ENCODE measurements at places on chromosomes 1 and 21. TPM values are rescaled to one million over a fixed set of nuclear protein-coding genes. Genes with fewer than 3 reads are reported as not detected.

Gene VSIG8
- not detected for total RNA-seq

Gene HFM1
- total RNA-seq, result 0.29 TPM

GRCh38 chr1:119646521-119647227 is 1.4 kb downstream of the ZNF697 start:
- H3K27ac ChIP-seq, result no peak overlapping the region
- H3K4me3 ChIP-seq, result no peak overlapping the region
- DNase-seq, result no peak
- no peaks in the 10 kb centered on the region for H3K36me3 ChIP-seq
- H3K4me1 ChIP-seq, result peaks cover 11% of the 10 kb centered on the region

- peaks cover 33% of the 10 kb centered on the region for H3K36me3 ChIP-seq
- H3K27me3 ChIP-seq, result no peaks in the 10 kb centered on the region
- DNase-seq, result peak; percentile 66
- peaks cover 53% of the 10 kb centered on the region for H3K4me1 ChIP-seq
These were observed at the start of gene RALGPS2 for GRCh38 chr1:178724728-178725465. TSS of gene RALGPS2 (plus strand) at chr1:178725244. CDS start at chr1:178776765, 51,521 bp downstream.

GRCh38 chr1:173175514-173176145 is 31.5 kb downstream of the TNFSF4 start:
- peak overlapping the region; percentile 4 for H3K27ac ChIP-seq
- no peaks in the 10 kb centered on the region for H3K27me3 ChIP-seq
- H3K4me1 ChIP-seq, result peaks cover 12% of the 10 kb centered on the region
- peaks cover 11% of the 10 kb centered on the region for H3K36me3 ChIP-seq
- no peak for DNase-seq

DNA sequence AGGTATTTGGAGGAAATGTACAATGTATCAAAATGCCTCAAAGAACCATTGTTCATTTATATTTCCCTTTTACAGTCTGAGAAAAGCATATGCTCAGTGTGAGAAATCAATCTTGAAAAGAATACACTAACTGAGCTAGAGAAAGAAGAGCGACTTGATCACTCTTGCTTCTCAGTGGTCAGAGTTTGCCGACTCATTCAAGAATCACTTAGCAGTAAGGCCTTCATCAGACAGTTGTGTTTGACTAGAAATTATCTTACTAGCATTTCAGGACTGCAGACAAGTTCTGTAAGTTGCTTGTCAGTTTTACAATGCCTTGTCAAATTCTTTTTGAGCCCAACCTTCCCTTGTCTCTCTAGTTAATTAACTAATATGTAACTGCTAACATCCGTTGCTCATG is 12.9 kb downstream of the RGS18 start:
- no peaks in the 10 kb centered on the region for H3K36me3 ChIP-seq
- no peaks in the 10 kb centered on the region for H3K27me3 ChIP-seq
- H3K4me3 ChIP-seq, result no peak overlapping the region
- no peak overlapping the region for H3K27ac ChIP-seq

- H3K4me1 ChIP-seq, result no peaks in the 10 kb centered on the region
- no peaks in the 10 kb centered on the region for H3K36me3 ChIP-seq
- DNase-seq, result no peak
These were observed 34.6 kb upstream of the ADAMTS5 start for GRCh38 chr21:27001526-27001925.

Data from activated B cell treated with CpG ODN at 0.5 μM for 24 hours (primary cell).